Activated CD8-positive, alpha-beta T cell treated with anti-CD3 and anti-CD28 coated beads, Interleukin-2, amount 10 ng/mL, durations not matched to agents 7 days and 5 days (primary cell): ENCODE measurements at places on chromosomes 16 and 17. TPM values are rescaled to one million over a fixed set of nuclear protein-coding genes. Genes with fewer than 3 reads are reported as not detected.

The HAS3 gene
- 0.47 TPM for total RNA-seq

GRCh38 chr17:69620363-69620762 is 205.9 kb downstream of the MAP2K6 start:
- H3K4me1 ChIP-seq, result no peaks in the 10 kb centered on the region
- H3K27me3 ChIP-seq, result no peaks in the 10 kb centered on the region
- no peak overlapping the region for H3K4me3 ChIP-seq

DNA sequence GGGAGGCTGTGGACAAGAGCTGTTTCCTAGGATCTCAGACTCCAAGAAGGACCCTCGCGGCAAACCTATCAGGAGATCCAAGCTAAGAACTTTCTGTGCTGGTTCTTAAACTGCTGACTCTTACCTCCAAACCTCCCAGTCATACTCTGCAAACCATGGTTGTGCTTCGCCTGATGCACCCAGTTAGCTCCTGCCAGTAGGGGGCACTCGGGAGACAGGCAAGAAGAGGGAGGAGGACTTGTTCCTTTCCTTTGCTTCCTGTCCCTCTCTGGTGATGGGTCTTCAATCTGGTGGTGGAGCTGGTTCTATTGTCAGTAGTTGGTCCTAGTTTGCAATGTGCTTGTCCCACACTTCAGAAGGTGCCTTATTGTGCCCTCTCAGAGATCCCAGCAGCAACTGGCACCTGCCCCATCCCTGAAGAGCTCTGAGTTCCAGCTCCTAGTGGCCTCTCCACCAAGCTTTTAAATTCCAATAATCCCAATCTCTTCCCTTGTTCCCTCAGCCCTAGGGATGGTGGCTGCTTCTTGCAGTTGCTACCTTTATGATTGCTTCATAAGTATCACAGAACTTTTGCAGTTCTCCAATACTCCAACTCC is 113.5 kb upstream of the RPL38 start:
- no peak overlapping the region for H3K4me3 ChIP-seq
- peaks cover 12% of the 10 kb centered on the region for H3K27me3 ChIP-seq
- DNase-seq, result peak; percentile 79
- no peak overlapping the region for H3K27ac ChIP-seq
- no peaks in the 10 kb centered on the region for H3K36me3 ChIP-seq

DNA sequence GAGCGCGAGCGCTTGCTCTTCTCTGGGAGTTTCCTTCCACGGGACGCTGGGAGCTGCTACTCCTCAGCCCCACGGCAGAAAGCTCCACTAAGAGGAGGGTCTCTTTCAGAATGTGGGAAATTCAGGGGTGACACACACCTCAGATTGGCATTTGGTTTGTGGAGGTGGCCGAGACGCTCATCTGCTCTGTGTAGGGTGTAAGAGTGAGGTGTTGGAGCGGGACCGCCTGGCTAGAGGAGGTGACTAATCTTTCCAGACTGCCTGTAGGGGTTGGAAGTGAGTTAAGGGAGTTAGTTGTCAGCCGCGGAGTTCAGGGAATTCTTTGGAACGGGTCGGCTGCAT is 735 bp downstream of the PSMD11 start:
- peaks cover 17% of the 10 kb centered on the region for H3K27me3 ChIP-seq
- H3K4me1 ChIP-seq, result peaks cover 40% of the 10 kb centered on the region
- peak overlapping the region; percentile 82 for H3K4me3 ChIP-seq
- peak overlapping the region; percentile 73 for H3K27ac ChIP-seq
- DNase-seq, result peak; percentile 37

The SPN gene
- total RNA-seq, result 352 TPM

DNA sequence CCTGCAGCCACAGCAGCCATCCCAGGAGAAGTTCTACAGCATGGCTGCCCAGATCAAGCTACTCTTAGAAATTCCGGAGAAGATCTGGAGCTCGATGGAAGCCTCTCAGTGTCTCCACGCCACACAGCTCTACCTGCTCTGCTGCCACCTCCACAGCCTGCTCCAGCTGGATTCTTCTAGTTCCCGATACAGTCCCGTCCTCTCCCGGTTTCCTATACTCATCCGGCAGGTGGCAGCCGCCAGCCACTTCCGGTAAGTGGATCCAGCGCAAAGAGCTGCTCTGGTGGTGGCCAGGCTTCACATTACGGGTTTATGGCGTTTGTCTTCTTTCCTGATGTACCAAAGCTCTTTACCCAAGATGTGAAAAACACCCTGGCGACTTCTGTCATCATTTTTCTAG is 3.6 kb downstream of the COG1 start:
- no peak overlapping the region for H3K27ac ChIP-seq
- H3K4me1 ChIP-seq, result peaks cover 17% of the 10 kb centered on the region
- DNase-seq, result no peak

- DNase-seq, result no peak
- H3K4me3 ChIP-seq, result no peak overlapping the region
- peaks cover 5% of the 10 kb centered on the region for H3K4me1 ChIP-seq
- H3K27ac ChIP-seq, result no peak overlapping the region
- H3K36me3 ChIP-seq, result no peaks in the 10 kb centered on the region
Observed at GRCh38 chr17:74921769-74922168, 1.3 kb downstream of the USH1G start.

The USH1G gene
- not detected for total RNA-seq

The PIPOX gene
- total RNA-seq, result 1.5 TPM

GRCh38 chr16:78538919-78539318 is 439.5 kb downstream of the WWOX start:
- H3K4me3 ChIP-seq, result no peak overlapping the region
- no peaks in the 10 kb centered on the region for H3K36me3 ChIP-seq
- no peak for DNase-seq
- no peaks in the 10 kb centered on the region for H3K4me1 ChIP-seq
- no peaks in the 10 kb centered on the region for H3K27me3 ChIP-seq

The NPIPA2 gene
- 3.9 TPM for total RNA-seq

DNA sequence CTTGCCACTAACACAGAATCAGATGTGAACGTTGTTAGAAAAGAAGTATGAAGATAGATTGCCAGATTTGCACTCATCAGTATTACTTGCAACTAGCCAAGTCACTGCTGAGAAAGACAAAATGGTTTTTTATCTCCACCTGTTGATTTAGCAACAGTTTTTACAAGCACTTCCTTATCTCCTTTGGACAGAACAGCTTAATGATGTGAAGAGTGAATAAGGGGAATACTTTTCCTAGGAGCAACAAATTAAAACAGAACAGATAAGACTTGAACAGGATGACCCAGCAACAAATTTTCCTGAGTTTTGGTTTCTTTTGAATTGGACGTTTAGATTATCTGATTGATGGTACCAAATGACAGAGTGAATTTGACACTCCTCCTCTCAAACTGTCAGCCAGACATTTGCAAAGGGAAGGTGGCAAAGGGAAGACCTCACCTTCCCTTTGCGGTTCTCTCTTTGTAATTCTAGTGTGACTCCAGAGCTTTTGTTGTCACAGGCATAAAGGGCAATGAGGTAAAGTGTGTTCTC is 130.6 kb downstream of the NLK start:
- H3K27ac ChIP-seq, result no peak overlapping the region
- peaks cover 23% of the 10 kb centered on the region for H3K36me3 ChIP-seq
- no peak for DNase-seq
- peaks cover 21% of the 10 kb centered on the region for H3K4me1 ChIP-seq

The SNX20 gene
- 65.3 TPM for total RNA-seq

- DNase-seq, result no peak
- H3K27me3 ChIP-seq, result peaks cover 5% of the 10 kb centered on the region
- peaks cover 37% of the 10 kb centered on the region for H3K4me1 ChIP-seq
Observed at GRCh38 chr16:28511031-28511430, 4.4 kb upstream of the IL27 start.

DNA sequence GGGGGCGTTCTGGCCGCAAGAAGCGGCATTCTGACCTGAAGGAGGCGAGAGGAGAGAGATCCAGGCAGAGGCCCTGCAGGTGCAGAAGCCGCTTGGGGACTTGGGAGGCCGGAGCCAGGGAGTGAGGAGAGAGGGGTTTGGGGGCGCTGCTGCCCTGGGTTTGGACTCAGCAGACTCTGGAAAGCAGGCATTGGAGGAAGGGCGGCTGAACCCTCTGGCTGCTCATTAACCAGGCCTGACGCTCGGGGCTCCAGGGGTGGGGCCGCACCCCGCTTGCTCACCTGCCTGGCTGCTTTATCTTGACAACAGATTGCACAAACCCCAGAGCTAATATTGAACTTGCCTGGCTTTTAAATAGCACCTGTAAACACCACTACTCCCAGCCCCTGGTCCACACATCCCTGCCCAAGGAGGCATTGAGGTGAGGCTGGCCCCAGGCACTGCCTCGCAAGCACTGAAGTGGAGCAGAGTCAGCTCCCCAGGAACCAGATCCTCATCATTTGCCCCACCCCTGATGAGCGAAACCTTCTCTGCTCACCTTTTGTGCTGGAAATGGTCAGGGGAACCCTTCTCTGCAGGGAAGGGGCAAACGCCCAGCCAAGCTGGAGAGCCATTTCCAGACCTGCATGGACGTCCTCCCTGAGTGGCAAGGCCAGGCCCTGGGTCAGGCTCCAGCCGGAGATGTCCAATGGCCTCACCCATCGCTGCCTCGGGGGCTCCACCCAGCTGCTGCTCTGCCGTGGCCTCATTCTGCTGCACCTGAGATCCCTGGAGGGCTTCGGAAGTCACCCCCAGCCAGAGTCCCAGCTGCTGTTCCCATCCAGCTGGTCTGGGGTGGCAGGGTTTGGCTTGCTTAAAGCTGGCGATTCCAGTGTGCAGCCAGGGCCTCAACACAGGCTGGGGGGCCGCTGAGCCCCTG is 190.2 kb upstream of the GSE1 start:
- no peak overlapping the region for H3K27ac ChIP-seq
- no peak overlapping the region for H3K4me3 ChIP-seq
- H3K27me3 ChIP-seq, result peaks cover 3% of the 10 kb centered on the region
- H3K36me3 ChIP-seq, result no peaks in the 10 kb centered on the region
- H3K4me1 ChIP-seq, result peaks cover 3% of the 10 kb centered on the region

GRCh38 chr16:4026854-4027253 is 89.4 kb downstream of the ADCY9 start:
- H3K4me1 ChIP-seq, result peaks cover 4% of the 10 kb centered on the region
- H3K4me3 ChIP-seq, result no peak overlapping the region
- H3K36me3 ChIP-seq, result no peaks in the 10 kb centered on the region
- H3K27ac ChIP-seq, result no peak overlapping the region
- no peaks in the 10 kb centered on the region for H3K27me3 ChIP-seq
- no peak for DNase-seq

The RTN4RL1 gene
- total RNA-seq, result 0.10 TPM

GRCh38 chr17:80477647-80478478 is 1.5 kb upstream of the NPTX1 start:
- peak; percentile 62 for DNase-seq
- H3K4me3 ChIP-seq, result no peak overlapping the region
- H3K27ac ChIP-seq, result no peak overlapping the region
- peaks cover 18% of the 10 kb centered on the region for H3K4me1 ChIP-seq

The XYLT1 gene
- total RNA-seq, result 59.4 TPM

- H3K27me3 ChIP-seq, result peaks cover 8% of the 10 kb centered on the region
- no peak overlapping the region for H3K27ac ChIP-seq
- no peak overlapping the region for H3K4me3 ChIP-seq
- no peak for DNase-seq
Observed at GRCh38 chr16:57938484-57938883, 32.4 kb downstream of the CNGB1 start.

- H3K4me3 ChIP-seq, result no peak overlapping the region
- H3K27me3 ChIP-seq, result no peaks in the 10 kb centered on the region
- DNase-seq, result no peak
- H3K36me3 ChIP-seq, result no peaks in the 10 kb centered on the region
Observed at GRCh38 chr17:29068818-29069217, 25.9 kb downstream of the PIPOX start.

The ADAP2 gene
- total RNA-seq, result 1.1 TPM

The RNF222 gene
- 0.24 TPM for total RNA-seq

The KIF2B gene
- total RNA-seq, result not detected

GRCh38 chr16:1993731-1994131 is 4.0 kb downstream of the SYNGR3 start:
- no peak overlapping the region for H3K4me3 ChIP-seq
- peaks cover 7% of the 10 kb centered on the region for H3K27me3 ChIP-seq
- no peak for DNase-seq
- peaks cover 15% of the 10 kb centered on the region for H3K36me3 ChIP-seq
- peaks cover 33% of the 10 kb centered on the region for H3K4me1 ChIP-seq

The SHISA9 gene
- total RNA-seq, result not detected

The CDK3 gene
- total RNA-seq, result 7.3 TPM

The EME1 gene
- 23.5 TPM for total RNA-seq

The CAPNS2 gene
- total RNA-seq, result not detected
